GM23338 (cell line): ENCODE measurements at places on chromosomes 4 and X.

- no peak for DNase-seq
Measured at GRCh38 chr4:145041378-145041777, 56.6 kb downstream of the ANAPC10 start.

- no peak for DNase-seq
Measured at GRCh38 chr4:8820178-8821102, 51.2 kb downstream of the HMX1 start.

DNA sequence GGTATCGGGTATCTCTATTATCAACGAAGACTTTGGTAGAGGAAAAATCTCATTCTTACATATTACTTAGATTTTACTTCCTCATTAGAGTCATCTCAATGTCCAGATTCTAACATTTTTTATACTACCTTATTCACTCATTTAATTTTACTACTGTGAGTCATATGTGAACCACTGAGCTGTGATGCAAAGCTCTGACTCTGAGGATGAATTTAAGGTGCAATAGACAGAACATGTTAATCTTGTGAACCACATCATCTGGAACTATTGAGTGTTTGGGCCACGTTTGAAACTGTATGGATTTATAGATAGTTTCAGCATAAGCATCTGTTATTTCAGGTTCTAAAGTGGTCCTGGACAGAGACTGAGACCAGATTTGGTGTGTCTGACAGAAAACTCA, 78.4 kb downstream of the PWWP3B start:
- DNase-seq, result no peak

DNA sequence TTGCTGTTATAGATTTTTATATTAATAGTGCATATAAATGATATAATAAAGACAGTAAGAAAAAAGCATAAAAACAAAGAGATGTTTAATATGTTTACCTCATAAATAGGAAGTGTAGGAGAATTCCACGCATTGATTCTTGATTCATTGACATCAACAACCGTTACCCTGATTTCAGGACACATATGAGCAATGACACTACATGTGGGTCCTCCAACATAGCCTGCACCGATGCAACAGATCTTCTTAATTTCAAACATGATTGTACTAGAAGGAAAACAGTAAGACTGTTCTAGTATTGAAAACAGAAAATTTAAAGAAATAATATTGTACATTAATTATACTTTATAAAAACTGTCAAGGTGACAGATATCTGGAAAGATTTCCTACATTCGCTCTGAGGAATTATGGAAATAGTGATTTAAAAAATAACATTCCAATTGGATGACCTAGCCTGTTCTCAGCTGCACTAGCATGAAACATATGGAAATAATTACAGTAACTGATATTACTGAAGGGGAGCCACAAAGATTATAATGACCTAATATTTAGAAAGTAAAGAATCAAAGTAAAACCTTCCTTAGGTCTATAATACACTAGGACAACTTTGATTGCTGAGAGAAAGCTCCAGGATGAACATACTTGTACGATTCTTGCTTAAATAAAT, 5.9 kb downstream of the UGDH start:
- DNase-seq, result no peak

DNA sequence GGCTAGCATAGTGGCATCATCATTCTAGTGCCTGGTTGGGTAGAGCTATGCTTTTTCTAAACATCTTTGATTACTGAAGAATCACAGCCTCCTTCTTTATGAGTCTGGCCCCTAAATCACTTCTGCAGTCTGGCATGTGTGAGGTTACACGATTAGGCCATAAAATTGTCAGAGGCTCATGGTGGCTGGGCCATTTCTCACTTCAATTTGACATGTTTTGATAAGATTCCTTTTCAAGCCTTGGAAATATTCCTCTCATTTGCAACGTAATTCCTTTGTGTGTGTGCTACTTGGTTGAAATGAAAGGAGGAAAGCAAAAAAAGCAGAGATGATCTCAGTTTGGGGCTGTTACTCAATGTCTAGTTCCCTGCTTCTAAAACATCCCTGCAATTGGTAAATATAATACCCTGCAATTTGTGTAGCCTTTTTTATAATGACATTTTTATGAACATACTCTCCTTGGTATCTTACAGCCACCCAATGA, 6.2 kb downstream of the CCKAR start:
- DNase-seq, result no peak

DNA sequence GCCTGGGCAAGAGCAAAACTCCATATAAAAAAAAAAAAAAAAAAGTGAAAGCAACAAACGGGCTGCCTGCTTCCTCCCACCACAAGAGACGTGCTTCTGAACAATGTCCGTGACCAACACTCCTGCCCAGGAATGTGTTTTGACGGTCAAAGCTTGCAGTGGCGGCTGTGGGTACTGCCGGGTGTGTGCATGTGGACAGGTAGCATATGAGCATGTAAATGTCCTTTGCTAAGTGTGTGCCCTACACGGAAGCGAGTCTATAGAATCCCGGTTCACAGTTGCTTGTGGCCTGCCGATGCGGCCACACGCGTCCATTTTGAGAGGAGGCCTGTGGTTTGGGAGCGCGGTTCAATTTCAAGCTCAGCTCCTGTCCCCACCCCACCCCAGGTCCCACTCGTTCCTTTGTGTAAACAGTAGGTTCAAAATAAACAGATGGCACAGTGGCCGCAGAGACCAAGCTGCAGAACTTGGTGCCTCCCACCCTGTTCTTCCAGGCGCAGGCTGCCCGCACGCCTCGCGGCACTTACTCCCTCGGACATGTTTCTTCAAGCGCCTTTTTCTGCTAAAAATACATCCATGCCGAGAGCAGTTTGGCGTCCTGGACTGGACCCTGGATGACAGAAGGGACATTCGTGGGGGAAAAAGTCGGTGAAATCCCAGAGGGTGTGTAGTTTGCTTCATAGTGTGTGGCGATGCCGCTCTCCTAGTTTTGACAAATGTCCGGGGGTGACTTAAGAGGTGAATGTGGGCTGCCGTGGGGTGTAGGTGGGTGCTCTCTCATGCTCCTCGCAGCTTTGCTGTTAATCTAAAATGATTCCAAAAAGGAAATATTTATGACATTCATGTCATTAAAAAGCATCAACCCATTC, 11.5 kb upstream of the NKX1-1 start:
- no peak for DNase-seq
